NCI-H774 (cell line): ENCODE measurements at places on chromosomes 3 and 15.

DNA sequence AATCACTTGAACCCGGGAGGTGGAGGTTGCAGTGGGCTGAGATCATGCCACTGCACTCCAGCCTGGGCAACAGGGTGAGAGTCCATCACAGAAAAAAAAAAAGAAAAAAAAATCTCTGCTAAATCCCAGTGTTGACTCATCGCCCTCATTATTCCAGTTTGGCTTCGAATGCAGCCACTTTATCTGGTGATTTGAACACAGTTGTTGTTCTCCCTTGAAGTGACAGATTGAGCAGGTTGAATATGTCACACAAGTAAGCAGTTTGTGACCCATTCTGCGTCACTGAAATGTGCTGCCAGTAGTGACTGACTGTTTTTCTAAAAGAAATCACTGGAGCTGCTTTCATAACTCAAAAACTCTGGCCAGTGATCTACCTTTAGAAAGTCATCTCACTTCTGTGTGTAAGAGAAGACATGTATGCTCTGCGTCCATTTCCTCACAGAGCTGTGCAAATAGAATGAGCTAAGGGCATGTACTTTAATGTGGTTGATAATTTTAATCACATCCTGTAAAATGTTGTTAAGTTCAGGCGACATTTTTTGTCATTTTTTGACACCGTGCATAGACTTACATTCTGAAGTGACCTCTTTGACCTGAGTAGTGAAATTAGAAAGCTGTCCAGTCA is 12.5 kb downstream of the DOCK3 start:
- no peak for DNase-seq

DNA sequence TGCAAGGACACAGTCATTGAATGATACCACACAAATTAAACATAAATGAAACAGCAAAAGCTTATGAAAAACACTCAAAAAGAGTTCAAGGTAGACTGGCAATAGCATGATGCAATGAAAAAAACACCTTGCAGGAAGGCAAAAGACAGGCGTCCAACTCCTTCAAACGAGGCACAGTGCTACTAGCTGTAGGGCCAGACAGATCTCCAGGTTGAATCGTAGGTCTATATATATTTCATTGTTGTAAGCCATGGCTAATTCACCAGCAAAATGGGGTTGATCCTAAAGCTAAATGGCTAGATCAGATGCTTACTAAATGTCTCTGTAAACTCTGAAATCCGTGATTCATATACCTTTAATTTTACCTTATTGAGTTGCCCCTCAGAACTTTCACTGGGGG is 94.2 kb downstream of the THRB start:
- DNase-seq = peak; percentile 21

- no peak for DNase-seq
Measured at GRCh38 chr15:98866511-98866910, 141.1 kb downstream of the PGPEP1L start.

GRCh38 chr3:20375302-20375701 is 189.3 kb upstream of the SGO1 start:
- no peak for DNase-seq

- no peak for DNase-seq
Measured at GRCh38 chr3:14869917-14870782, 51.4 kb downstream of the FGD5 start.
